ENCODE measurements at places on chromosomes 6 and 20.

GRCh38 chr6:123091091-123091895 is 95.3 kb downstream of the CLVS2 start:
- no peak for DNase-seq

GRCh38 chr6:18245642-18246041 is 18.7 kb downstream of the DEK start:
- DNase-seq, result no peak

DNA sequence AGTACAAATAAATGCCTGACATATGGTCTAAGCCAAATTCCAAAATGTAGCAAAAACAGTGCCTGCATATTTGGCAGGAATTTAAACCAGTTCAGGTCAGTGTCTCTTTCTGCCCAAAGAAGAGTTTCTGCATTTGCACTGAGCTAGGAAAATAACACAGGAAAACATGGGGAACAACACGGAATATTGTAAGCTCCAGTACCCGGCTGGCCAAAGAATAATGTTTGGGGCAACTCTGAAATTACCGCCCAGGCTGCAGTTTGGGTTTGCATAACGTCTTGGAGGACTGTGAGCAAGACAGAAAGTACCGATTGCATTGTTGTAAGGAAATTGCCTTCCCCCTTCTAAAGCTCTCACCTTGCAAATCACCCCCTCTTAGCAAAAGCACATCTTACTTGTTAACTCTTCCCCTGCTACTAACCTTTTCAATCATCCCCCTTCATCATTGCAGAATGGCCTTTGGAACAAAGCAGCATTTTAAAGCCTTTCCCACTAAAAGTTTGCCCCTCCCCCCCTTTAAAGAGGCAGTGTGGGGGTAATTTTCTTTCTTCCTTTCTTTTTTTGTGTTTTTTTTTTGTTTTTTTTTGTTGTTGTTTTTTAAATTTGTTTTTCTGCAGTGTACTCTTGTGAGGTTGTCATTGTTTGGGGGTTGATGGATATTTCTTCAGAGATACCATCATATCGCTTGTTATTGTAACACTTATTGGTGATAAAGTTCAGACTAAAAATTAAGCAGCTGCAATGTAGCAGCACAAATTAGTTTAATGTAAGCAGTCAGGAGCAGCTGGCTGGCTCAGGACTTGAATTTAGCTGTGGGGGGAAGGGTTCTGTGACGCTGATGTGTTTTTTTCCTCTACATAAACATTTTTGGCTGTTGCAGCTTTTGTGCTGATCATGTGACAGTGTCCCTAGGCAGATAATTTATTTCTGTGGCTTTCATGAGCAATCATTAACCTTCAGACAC is 100.0 kb upstream of the CITED2 start:
- peak; percentile 21 for DNase-seq

DNA sequence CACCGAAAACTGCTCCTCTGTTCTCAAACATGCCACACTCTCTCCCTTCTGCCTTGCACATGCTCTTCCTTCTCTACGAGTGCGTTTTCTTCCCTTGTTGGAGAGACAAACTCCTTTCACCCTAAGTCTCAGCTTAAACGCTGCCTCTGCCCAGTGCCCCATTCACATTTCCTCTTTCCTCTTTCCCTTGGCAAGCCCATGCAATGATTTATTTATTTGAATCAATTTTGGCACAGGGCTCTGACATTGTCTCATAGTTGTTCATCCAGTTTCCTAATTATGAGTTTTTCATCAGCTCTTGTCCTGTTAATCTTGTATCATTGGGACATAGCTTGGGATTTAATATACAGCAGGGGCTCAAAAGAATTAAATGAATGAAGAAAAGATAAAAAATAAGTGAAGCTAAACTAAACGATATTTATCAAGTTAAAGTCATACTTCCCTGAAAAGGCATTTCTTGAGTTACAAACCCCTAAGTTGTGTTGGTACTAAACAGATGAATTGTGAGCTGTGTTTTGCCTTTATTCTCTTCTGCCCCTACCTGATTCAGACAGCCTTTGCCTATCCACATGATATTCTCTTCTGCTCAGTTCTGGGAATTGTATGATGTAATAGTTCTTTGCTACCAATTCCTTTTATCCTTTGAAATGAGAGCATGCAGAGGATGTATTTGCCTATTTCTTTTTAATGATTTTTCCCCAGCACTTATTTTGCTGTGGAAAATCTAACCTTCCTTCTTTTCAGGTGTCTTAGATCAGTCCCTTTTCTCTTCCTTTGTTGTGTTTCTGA is 704.4 kb downstream of the UTRN start:
- no peak for DNase-seq

DNA sequence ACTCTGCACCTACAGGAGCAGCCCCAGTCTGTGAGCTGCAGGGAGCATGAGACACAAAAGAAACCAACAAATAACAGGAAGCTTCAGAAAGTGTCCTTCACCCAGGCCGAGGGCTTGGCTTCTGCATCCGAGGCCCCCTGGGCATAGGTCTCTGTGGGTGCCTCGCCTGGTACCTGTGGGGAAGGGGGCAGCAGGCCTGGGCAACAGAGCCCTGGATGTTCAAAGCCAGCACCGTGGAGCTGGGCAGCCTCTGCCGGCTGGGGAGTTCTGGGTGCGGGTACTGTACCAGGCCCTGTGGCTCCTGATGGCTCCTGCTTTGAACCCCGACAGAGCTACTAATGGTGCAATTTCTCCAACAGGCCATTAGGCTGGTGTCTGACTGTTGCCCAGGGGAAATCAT is 55.7 kb downstream of the TMEM242 start:
- DNase-seq, result no peak

DNA sequence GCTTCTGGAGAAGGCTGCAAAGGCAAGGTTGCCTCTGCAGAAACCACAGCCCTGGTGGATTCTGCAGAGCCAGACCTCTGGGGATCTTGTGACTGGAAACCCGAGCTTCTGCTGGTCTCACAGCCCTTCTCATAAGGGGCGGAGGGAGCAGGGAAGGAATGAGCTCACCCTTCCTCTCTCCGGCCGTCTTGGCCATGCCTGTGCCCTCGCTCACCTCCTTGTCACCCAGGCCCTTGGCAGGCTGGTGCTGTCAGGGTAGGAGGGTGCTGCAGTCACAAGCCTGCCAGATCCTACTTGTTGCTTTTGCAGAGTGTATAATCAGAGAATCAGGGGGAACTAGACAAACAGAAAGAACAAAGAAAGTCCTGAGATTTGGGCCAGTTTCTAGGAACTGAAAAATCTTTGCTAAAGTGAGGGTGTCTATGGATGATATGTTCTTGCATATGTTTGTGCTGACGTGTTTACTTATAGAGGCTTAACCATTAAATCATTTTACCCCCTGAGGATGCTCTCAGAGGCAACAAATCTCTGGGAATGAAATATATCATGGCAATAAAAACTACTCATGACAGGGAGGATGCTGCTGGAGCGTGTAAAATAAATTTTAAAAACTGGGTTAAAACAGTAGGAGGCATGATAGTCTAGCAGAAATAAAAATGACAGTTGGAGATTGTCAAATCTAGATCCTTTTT is 244.9 kb upstream of the SOX4 start:
- no peak for DNase-seq

- DNase-seq, result peak; percentile 58
Measured at GRCh38 chr6:27893836-27894807, 18.1 kb downstream of the OR2B2 start.

DNA sequence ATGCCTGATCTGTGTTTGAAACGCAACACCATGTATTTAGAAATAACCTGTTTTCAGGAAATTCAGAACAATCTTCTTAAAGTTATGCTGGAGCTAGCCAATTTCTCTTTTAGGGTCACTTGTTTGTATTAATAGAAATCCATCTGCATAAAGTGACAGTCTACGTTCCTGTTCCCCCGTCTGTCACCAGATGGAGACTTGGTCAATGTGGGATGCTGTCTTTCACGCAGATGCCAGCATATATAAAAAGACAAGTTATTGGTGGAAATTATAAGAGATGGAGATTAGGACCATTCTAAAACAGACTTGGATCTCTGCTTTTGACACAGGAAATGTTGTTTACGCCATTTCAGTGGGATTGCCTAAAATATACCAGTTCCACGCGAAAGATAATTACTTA is 162.5 kb upstream of the STMND1 start:
- no peak for DNase-seq

GRCh38 chr6:123507582-123507981 is 129.2 kb downstream of the TRDN start:
- no peak for DNase-seq

DNA sequence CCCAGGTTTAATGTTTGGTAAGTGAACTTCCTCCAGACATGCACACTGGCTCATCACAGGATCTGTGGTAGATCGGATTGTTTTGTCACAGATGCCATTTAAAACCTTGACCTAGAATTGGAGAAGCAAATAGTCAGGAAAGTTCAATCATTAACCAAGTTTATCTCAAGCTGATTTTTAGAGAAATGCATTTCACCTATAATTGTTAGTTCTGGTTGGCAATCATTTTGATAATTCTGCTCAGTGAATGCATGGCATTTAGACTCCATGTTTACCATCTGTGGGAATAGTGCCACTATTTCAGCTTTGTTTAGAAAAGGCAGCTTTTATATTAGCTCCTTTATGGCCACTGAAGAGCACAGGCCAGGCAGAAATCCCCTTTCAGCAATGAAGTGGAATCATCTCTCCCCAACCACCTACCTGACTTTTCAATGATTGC is 73.9 kb upstream of the IPCEF1 start:
- no peak for DNase-seq

GRCh38 chr6:165404697-165405096 is 95.3 kb upstream of the C6orf118 start:
- DNase-seq, result no peak

DNA sequence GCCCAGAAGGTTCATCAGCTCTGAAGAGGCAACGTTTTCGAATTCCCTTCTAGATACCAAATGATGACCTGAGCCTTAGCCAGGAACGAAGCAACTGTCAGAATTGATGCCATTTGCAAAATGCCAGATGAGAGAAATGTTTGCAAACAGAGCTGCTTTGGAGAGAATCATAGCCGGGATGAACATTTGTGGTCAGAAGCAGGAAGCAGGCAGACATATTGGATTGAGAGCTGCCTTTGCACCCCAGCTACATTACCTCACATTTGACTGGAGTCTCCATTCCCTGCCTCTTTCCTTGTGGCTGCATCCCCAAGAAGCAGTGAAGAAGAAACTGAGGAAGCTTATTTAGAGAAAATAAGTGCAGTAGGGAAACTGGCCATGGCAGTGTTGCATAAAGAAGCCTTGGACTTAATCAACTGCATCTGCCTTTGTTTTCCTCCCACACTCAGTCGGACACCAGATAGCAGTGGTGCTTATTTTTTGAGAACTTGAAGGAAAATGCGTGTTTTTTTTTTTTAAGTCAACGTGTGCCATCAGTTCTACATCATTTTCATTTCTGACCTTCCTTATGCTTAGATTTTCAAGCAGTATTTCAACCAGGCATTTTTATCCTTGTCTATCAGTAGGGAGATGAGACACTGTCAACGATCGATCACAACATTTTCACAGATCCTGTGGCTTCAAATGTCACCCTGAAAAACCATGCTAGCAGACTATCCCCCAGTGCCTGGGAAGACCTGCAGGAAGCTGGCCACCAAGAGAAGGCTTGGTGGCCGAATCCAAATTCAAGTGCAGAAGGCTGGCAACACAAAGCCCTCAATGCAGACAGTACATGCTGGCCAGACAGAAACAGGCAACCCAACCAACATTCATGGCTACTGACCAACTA is 541.2 kb upstream of the JARID2 start:
- no peak for DNase-seq

DNA sequence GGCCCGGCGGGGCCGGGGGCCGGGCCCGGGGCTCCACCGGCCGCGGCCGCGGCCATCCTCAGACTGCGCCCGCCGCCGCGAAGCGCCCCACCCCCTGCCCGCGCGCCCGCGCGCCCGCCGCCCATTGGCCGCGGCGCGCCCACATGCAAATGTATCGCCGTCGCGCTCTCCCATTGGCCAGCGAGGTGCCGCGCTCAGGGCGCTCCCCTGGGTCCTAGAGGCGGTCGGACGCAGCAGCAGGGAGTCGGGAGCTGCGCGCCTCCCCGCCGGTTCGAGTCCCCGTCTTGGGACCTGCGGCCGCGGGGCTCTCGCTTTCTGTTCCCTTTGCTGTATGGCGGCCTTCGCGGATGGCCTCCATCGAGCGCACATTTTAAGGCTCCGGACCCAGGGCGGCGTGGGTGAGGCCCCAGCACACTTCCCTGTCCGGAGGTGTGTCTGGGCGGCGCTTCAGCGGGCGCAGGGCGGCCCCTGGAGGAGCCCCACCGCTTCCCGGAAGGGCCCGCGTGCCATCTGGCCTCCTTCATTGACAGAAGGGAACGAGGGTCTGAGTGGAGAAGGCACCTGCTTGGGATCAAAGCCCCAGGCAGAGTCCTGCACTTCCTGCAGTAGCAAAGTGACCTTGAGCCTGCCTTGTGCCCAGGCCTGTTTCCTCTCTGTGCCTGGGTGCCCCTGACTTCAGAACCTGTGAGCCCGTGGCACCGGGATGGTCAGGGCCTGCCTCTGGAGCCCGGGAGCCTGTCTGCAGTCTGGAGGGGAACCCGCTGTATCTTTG is at the start of gene CABLES2:
TSS of gene CABLES2 (minus strand) at position 65 of the 772 bp plus-strand sequence. CDS start at position 56, 9 bp downstream.
- DNase-seq, result peak; percentile 99

- no peak for DNase-seq
Measured at GRCh38 chr6:14621518-14621917, 503.9 kb downstream of the CD83 start.

GRCh38 chr6:70370496-70370895 is 42.8 kb upstream of the FAM135A start:
- DNase-seq, result no peak

DNA sequence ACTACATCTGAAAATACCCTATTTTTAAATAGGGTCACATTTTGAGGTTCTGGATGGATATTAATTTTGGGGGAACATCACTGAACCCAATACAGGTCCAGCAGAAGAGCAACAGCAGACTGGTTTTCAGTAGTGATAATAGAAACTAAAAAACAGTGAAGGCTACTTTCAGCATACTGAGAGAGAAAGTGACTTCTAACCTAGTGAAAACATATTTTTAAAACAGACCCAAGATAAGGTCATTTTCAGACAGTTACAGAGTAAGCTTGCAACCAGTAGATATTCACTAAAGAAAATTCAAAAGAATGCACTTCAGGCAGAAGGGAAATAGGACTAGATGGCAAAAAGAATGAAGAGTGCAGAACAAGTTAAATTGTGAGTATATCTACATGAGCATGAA is 42.0 kb upstream of the TMEM244 start:
- DNase-seq, result no peak

GRCh38 chr6:162026843-162027242 is 700.7 kb downstream of the PRKN start:
- DNase-seq, result no peak

- no peak for DNase-seq
Measured at GRCh38 chr6:96150431-96150830, 134.7 kb downstream of the FUT9 start.

DNA sequence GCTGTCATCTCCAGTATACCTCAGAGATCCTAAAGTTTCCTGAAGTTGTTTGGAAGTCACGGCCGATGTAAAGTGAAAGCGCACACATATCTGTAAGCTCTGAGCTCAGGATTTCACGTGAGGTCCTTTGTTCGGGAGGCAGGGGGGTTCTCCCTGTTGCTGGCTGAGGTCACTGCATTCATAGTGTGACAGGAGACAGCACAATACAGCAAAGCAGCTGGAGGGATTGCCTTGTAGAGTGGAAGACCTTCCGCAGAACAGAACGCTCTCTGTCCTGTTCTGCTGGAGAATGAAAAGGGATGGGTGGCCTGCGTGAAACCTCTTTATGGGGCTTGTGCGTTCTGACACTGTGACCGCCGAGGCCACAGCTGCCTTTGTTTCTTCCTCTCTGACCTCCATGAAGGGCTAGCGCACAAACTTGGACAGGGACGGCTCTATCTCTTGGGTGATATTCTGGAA is 13.4 kb upstream of the SERPINB1 start:
- no peak for DNase-seq

- DNase-seq, result no peak
Measured at GRCh38 chr20:63156221-63156671, 59.7 kb downstream of the YTHDF1 start.

All from GM13977 (cell line).